ENCODE measurements at places on chromosomes 1 and 21.

GRCh38 chr1:159854116-159854692, 8.3 kb downstream of the VSIG8 start:
- DNase-seq = no peak

DNA sequence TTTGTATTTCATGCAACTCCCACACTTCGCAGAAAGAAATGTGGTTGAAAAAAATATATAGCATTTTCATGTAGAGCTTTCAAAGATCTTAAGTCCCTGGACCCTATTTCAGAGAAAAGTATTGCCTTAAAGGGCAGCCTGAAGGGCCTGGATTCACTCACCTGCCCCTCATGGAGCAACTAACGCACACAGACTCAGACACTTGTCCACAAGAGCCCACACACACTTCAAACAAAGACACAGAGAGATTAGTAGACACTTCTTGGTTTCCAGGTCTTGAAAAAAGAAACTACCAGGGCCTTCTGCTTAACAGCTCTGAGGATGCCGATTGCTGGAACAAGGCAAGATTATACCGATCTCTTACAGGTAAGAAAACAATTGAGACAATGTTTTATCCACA, 122.2 kb downstream of the ZBTB18 start:
- no peak for DNase-seq

- no peak for DNase-seq
Measured at GRCh38 chr1:2347409-2347785, 44.0 kb downstream of the MORN1 start.

GRCh38 chr1:3703786-3704371, 48.4 kb upstream of the CCDC27 start:
- DNase-seq = no peak

GRCh38 chr1:172647110-172647564, 11.8 kb upstream of the FASLG start:
- no peak for DNase-seq

GRCh38 chr1:25106352-25106751, 126.0 kb downstream of the SYF2 start:
- no peak for DNase-seq

DNA sequence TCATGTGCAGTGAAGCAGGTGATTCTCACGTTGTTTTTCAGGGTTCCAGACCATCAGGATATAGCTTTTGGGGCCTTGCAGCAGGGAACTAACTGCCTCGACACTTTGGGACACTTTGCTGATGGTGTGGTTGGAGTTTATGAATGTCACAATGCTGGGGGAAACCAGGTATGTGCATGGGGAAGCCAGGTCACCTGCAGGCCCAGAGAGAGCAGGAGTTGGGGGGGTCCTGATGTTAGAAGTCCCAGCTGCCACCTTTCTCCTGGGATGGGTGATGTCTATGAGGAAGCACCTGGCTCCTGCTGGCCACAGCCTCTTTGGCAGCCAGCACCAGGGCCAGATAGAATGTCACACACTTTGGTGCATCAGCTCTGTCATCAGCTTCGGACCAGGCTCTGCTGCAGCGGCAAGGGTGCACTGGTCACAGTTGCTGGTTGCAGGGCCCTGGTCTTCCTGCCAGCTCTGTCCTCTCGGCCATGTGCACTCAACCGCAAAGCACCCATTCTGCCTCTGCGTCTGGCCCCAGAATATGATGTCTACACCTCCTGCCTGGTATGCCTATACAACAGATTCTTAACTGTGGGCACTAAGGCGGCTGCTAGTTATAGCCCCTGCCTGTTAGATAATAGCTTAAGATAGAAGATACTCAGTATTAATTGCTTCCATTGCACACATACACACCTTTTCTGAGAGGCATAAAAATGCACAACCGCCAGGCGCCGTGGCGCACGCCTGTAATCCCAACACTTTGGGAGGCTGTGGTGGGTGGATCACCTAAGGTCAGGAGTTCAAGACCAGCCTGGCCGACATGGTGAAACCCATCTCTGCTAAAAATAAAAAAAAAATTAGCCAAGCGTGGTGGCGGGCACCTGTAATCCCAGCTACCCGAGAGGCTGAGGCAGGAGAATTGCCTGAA, 160.7 kb downstream of the PGBD5 start:
- DNase-seq = no peak

GRCh38 chr1:214801191-214801590, 198.2 kb downstream of the CENPF start:
- no peak for DNase-seq

GRCh38 chr21:42364304-42364865, 1.9 kb downstream of the TFF1 start:
- no peak for DNase-seq

GRCh38 chr1:21955501-21956281, 18.6 kb upstream of the HSPG2 start:
- no peak for DNase-seq

Measured in osteocyte (in vitro differentiated cells).